GM23248 (cell line): ENCODE measurements at places on chromosomes 2 and 18. TPM values are rescaled to one million over a fixed set of nuclear protein-coding genes. Genes with fewer than 3 reads are reported as not detected.

- DNase-seq, result no peak
Observed at GRCh38 chr2:190974629-190975361, 39.2 kb downstream of the STAT1 start.

DNA sequence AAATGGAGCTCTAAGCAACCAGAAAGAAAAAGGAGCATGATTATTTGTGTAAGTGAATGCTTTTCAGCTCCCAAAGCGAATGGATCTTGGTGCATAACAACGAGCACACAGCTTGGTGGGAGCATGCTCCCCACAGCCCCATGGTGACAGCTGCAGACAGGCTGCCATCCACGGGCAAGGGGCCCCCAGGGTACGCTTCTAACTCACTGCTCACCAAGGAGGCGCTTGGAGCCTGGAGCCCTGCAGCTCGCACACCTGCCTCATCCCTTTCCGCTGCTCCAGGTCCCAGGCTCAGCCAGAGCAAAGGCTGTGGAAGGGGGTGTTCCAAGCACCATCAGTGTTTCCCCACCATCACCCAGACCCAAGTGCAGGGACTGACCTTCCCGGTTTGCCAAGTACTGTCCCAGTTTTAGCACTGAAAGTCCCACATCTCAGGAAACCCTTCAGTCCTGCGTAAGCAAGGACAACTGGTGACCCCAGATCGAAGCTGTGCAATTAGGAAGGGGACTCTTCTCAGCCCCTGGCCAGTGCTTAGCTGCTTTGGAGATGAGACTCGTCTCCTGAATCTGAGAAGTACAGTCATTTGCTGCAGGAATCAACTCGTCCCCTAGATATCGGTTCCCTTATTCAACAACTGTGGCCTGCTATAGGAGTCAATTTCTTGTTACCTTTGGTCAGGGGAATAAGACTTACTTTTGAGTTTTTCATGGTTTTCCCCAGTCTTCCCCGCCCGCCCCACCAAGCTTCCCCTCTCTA, 50.0 kb upstream of the ATG16L1 start:
- no peak for DNase-seq

GRCh38 chr2:146317959-146318358, 1526.9 kb upstream of the ACVR2A start:
- DNase-seq, result peak; percentile 90

DNA sequence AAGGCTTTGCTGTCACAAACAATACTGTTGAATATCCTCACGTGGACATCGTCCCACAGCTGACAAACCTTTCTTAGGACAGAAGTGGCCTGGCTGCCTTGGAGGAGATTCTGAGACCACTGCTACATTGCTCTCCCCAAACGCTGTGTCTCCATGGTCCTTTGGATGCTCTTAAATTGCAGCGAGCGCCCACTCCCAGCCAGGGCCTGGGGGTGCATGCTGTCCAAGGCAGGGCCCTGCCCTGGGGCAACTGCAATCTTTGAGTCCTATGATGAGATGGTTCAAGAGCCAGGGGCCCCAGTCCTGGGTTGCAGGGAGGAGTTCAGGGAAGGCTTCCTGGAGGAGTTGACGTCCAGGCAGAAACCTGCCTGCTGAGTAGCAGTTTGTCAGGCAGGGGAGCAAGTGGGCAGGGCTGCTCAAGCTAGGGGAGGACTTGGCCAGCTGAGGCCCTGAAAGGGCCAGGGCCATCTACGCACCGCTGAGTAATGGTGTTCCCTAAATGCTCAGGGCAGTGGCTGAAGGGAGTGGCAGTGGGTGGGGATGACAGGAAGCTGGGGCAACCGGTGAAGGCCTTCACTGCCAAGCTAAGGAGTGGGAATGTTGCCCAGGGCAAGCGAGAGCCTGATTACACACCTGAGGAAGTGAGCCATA, 10.8 kb upstream of the SDC1 start:
- no peak for DNase-seq

- no peak for DNase-seq
Observed at GRCh38 chr2:101270700-101271259, 18.1 kb downstream of the CNOT11 start.

The AKAIN1 gene
- total RNA-seq, result not detected in 2 replicates

The SULT1C2 gene
- total RNA-seq, result not detected in 2 replicates

The FOXI3 gene
- total RNA-seq, result not detected in 2 replicates

The MRO gene
- total RNA-seq, result not detected in 2 replicates

The ITGB6 gene
- total RNA-seq, result not detected in 2 replicates

The CDH20 gene
- total RNA-seq, result not detected in 2 replicates
